Stimulated activated CD4-positive, alpha-beta T cell treated with anti-CD3 and anti-CD28 coated beads, Interleukin-1b, Interleukin-23, amount 100 ng/mL, for 48 hours (primary cell): ENCODE measurements at places on chromosomes 1 and 21.
A peak's percentile ranks its signal among the peaks of the same experiment; 100 is the strongest.

DNA sequence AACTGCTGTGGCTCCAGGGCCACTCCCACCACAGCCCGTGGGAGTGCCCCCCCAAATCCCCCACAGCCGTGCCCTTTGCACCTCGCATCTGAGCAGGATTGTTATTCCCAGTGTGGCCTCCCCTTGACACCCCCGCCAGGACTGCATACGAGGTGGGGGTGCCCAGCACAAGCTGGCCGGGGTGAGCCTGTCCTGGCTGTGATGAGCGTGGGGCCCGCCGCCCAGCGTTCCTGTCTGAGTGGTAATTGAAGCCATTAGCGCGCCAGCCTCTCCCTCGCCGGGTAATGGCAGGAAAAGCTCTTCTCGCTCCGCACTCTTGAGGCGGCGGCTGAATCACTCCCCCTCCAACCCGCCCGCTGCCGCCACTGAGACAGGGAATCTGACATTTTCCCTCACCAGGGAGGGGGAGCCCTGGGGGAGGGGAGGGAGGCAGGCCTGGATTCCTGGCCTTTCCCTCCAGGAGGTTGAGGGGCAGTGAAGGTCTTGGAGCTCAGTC, 27.7 kb downstream of the PTPRF start:
- DNase-seq = no peak

DNA sequence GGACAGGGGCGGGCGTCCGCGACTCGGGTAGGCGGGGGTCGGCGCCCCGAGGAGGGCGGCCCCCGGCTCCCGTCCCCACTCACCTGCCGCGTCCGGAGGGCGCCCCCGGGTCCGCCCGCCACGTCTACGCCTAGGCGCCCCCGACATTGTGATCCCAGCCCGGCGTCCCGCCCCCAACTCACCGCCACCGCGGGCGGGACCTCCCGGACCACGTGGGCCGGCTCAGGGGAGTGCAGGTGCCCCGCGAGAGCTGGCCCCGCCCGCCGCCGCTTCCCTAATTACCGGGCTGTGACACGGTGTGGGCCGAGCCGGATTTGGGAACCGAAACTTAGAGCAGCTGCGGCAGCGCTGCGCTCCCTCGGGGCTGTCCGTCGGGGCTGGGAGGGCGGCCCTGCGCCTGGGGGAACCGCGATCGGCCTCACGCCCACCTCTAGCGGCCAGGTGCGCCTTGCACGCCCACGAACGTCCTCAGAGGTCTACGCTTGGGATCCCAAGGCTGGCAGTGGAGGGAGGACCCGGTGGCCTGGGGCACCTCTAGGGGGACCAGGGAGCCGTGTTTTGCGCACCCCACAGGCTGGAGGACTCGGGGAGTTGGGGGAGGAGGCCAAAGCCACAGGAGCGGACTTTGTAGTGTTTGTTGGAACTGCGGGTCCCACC, 521 bp upstream of the NADK start:
- DNase-seq = peak; percentile 74

DNA sequence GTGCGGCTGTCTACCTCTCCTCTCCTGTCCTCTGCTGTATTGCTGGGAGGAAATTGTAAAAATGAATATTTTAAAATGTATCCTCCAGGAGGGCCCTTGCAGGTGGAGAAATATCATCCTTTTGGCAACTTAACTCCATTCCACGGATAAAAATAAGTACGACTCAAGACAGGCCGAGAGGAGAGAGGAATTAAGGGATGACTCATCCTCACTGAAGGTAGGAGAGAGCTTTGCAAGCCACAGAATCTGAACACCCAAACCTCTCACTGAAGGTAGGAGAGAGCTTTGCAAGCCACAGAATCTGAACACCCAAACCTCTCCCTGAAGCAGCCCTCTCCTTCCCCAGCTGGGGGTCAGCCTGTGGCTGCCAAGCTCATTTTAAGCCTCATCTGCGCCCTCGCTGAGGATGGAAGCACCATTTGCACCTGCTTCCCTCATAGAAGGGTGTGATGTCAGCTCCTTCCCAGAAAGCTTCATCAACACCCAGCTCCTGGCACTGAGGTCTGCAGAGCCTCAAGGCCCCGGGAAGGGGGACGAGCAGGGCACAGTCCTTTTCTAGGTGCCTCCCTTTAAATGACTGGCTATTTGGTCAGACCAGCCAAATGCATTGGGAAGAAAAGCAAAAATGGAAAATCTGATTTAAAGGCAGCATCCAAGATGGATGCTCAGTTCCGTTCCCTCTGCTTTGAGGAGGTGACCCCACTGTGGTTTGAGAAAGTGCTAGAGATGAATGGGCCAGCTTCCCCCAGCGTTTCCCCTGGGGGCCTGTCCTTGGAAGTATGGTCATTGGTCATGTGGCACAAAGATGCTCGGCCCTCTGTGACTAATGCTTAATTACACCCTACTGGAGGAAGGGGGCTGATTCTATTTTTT, 12.9 kb upstream of the SELENON start:
- DNase-seq = no peak

DNA sequence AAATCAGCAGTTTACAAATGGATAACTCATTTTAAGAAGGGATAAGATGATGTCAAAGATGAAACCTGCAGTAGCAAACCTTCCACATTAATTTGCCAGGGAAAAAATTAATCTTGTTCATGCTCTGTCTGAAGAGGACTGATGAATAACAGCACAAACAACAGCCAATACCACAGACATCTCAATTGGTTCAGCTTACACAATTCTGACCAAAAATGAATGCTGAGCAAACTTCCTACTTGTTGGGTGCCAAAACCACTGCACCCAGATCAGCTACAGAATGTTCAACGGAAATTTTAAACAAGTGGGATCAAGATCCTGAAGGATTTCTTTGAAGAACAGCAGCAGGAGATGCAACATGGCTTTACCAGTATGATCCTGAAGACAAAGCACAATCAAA, 98.3 kb downstream of the COQ8A start:
- DNase-seq = no peak

- no peak for DNase-seq
Observed at GRCh38 chr1:234670967-234671626, 61.1 kb upstream of the IRF2BP2 start.

- DNase-seq = no peak
Observed at GRCh38 chr1:38138498-38139233, 92.1 kb upstream of the POU3F1 start.

- DNase-seq = no peak
Observed at GRCh38 chr1:56915960-56916359, 49.9 kb downstream of the C8B start.

DNA sequence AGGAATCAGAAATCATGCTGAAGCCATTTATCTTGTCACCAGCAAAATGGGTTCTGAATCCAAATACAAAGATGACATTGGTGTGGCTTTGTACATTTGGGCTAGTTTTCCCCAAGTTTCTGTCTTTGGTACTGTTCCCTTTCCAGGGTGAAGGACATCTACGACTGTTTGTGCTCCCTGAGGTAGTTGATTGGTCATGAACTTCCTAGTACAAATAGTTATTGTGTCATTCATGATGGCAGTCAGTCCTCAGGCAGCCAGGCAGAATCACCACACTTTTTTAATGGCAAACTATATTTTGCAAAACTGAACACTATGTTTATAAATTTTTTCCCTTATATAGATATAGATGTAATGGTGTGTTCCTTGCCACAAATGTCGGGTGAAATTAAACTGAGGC, 46.0 kb downstream of the CEP350 start:
- no peak for DNase-seq

GRCh38 chr1:215267495-215267894, 185.0 kb downstream of the KCNK2 start:
- no peak for DNase-seq

GRCh38 chr1:227558732-227559262, 4.6 kb upstream of the ZNF678 start:
- no peak for DNase-seq

GRCh38 chr1:100834777-100835660, 59.6 kb downstream of the EXTL2 start:
- DNase-seq = no peak
